Activated CD4-positive, alpha-beta memory T cell treated with anti-CD3 and anti-CD28 coated beads, Interleukin-2, amount 10 ng/mL, durations not matched to agents 7 days and 5 days (primary cell): ENCODE measurements at places on chromosomes 12 and 14.

DNA sequence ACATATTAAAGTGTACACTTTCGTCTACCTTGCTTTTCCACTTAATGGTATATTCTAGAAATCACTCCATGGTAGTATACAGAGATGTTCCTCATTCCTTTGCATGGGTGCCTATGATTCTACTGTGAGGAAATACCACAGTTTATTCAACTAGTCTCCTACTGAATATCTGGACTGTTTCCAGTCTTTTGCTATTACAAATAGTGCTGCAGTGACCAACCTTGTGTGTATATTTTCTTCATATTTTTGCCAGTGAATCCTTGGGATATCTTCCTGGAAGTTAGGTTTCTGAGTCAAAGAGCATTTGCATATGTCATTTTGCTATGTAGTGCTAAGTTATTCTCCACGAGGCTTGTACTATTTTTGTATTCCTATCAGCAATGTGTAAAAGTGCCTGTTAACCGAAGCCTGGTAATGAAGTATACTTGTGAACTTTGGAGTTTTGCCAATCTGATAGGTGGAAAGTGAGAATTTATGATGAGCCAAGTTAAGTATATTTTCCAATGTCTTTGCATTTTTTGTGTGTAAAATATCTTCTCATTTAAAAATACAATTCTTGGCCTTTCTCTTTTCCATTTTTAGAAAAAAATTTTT is 31.3 kb upstream of the TMEM263 start:
- no peaks in the 10 kb centered on the region for H3K4me1 ChIP-seq
- DNase-seq = no peak
- H3K27ac ChIP-seq = no peak overlapping the region

GRCh38 chr12:32005496-32006125 is 46.4 kb downstream of the RESF1 start:
- no peaks in the 10 kb centered on the region for H3K4me1 ChIP-seq
- no peaks in the 10 kb centered on the region for H3K27me3 ChIP-seq
- no peak overlapping the region for H3K27ac ChIP-seq
- H3K36me3 ChIP-seq = peaks cover 23% of the 10 kb centered on the region
- DNase-seq = no peak

- no peak overlapping the region for H3K4me3 ChIP-seq
- H3K27ac ChIP-seq = no peak overlapping the region
- DNase-seq = no peak
- no peaks in the 10 kb centered on the region for H3K4me1 ChIP-seq
- H3K27me3 ChIP-seq = no peaks in the 10 kb centered on the region
Measured at GRCh38 chr12:77734214-77734883, 96.3 kb upstream of the NAV3 start.

GRCh38 chr14:90842726-90843125 is 26.5 kb upstream of the TTC7B start:
- H3K27ac ChIP-seq = no peak overlapping the region
- H3K4me3 ChIP-seq = no peak overlapping the region
- no peaks in the 10 kb centered on the region for H3K27me3 ChIP-seq
- peaks cover 11% of the 10 kb centered on the region for H3K4me1 ChIP-seq
- peaks cover 6% of the 10 kb centered on the region for H3K36me3 ChIP-seq
- peak; percentile 12 for DNase-seq

DNA sequence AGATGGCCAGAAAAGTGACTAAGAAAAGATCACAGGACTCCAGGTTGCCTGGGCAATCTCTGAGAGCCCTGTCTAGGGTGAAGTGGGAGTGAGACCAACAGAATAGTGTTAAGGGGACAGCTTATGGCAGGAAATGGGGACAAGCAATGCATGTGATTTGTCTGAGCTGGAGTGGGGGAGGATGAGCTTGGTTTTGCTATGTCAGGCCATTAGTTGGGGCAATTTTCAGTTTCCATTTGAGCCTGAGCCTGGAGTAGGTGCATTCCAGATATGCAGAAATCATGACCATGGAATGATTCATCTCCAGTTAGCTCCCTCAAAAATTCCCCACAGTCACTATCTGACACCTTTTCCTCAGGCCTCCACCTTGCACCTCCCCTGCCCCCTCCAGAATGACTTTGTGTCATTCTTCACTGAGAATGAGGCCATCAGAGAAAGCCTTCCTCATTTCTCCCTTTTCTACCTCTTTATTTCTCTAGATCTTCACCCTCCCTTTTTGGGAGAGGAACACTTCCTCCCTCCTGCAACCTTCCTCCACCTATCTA is 150.9 kb upstream of the PLEKHG7 start:
- H3K36me3 ChIP-seq = peaks cover 12% of the 10 kb centered on the region
- no peaks in the 10 kb centered on the region for H3K27me3 ChIP-seq
- peaks cover 26% of the 10 kb centered on the region for H3K4me1 ChIP-seq

- H3K27ac ChIP-seq = no peak overlapping the region
- H3K4me1 ChIP-seq = no peaks in the 10 kb centered on the region
- H3K4me3 ChIP-seq = no peak overlapping the region
- DNase-seq = no peak
Measured at GRCh38 chr12:94889445-94890210, 113.9 kb downstream of the NDUFA12 start.

GRCh38 chr12:62251609-62251958 is 8.6 kb upstream of the USP15 start:
- peak overlapping the region; percentile 30 for H3K4me3 ChIP-seq
- DNase-seq = no peak
- peaks cover 30% of the 10 kb centered on the region for H3K4me1 ChIP-seq
- peak overlapping the region; percentile 94 for H3K27ac ChIP-seq

GRCh38 chr12:118038137-118038536 is 21.6 kb downstream of the RFC5 start:
- H3K27me3 ChIP-seq = no peaks in the 10 kb centered on the region
- peaks cover 37% of the 10 kb centered on the region for H3K4me1 ChIP-seq
- no peak overlapping the region for H3K27ac ChIP-seq
- H3K36me3 ChIP-seq = peaks cover 80% of the 10 kb centered on the region

DNA sequence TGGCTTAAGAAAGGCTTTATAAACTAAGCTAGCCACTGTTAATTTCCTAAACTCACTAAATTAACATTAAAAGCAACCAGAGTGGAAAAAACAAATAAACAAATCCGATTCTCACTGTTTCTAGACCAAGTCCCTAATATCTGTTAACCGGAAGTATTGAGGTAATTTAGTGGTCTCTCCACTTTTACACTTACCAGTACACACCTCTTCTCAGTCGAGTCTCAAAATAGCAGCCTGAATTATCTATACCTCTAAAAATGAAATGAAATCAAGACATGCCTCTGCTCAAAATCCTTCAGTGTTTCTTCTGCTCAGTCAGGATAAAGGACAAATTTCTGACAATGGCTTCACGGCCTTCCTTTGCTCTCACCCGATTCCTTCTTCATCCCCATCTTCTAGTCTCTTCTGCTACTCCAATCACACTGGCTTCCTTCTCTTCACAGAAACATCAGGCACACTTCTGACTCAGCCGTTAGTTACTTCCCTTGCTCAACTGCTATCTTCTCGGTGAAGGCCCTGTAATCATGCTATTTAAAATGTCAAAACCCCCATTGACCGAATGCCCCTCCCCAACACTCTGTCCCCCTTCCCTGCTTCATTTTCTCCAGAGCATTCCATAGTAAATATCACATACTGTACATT is 161.3 kb downstream of the KITLG start:
- no peaks in the 10 kb centered on the region for H3K4me1 ChIP-seq
- no peaks in the 10 kb centered on the region for H3K36me3 ChIP-seq
- DNase-seq = no peak
- no peak overlapping the region for H3K4me3 ChIP-seq
- no peak overlapping the region for H3K27ac ChIP-seq

DNA sequence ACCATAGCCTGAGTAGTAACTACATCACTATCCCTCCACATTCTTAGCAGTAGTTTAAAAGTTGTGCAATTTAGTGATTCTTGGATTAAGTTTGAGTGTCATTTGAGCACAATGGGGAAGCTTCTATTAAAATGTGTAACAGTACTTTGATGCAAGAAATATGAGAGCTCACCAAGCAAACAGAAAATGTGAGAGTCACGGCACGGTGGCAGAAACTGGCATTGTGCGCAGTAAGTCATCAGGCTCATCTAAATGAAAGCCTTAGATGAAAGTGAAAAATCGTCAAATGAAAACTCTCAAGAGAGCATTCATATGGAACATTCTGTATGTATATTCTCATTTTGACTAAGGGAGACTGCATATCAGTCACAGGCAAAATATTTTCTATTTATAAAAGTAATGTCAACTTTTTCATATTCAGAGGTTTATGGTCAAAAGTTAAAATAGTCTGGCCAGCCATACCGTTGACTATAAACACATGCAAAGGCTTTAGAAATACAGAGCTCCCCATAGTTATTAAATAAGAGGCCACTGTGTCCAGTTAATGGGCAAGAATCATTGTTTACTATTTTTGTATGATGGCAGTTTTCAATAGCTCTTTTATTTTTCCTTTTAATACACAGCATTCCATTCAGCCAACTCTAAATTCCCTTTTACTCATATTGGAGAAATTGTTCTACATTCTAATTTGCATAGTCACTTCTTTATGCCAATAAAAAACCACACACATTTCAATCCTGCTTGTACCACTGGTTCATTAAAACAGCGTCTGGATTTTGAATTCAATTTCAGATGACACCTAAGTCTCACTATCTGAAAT is 167.9 kb downstream of the PRKD1 start:
- DNase-seq = no peak
- no peak overlapping the region for H3K4me3 ChIP-seq
- H3K27me3 ChIP-seq = no peaks in the 10 kb centered on the region
- no peaks in the 10 kb centered on the region for H3K4me1 ChIP-seq
- H3K27ac ChIP-seq = no peak overlapping the region
- H3K36me3 ChIP-seq = no peaks in the 10 kb centered on the region

DNA sequence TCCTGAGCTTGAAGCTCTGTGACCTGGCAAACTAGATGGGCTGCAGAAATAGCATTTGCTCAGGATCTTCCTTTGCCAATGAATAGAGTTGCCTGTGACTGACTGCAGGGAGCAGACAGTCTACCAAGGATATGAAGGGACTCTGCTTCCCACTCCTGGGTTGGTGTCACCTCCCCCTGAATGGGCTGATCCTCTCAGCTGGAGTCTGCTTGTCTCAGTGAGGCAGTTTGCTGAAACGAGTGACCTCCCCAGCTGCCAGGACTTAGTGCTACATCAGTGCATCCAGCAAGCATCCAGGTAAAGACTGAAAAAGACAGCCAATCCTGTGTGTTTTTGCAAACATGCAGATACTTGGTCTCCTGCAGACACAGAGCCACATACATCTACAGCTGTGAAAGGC is 28.5 kb downstream of the PAH start:
- H3K27ac ChIP-seq = no peak overlapping the region
- no peak for DNase-seq
- H3K4me3 ChIP-seq = no peak overlapping the region
- no peaks in the 10 kb centered on the region for H3K27me3 ChIP-seq
- H3K36me3 ChIP-seq = no peaks in the 10 kb centered on the region

DNA sequence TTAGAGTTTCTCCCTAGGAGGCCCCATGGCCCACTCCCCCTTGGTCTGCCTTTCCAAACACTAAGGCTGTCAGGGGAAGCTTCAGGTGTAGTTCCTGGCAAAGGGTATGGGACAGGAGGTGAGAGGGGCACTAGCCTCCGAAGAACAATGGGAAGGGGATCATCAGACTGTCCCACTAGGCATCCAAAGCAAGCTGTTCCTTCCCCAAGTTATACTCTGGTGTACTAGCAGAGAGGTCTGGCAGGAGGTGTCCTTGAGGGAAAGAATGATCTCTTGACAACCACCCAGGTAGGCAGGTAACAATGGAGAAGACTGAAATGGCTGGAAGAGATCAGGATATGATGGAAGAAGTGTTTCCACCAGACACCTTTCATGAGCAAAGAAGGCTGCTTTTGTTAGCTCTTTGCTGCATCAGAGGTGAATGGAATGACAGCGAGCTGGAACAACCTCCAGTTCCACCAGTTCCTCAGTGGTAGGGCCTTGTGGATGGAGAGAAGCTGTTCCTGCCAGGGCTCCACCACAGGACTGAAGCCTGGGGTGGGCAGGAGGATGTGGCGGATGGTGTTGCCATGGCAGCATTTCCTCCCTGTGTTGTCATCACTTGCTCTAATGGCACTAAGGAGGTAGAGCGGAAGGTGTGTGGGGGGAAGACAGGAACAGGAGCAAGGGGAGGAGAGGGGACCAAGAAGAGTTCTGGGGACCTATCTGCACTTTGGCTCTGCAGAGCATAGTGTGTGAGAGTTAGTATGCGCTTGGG is 2.3 kb upstream of the AGAP2 start:
- H3K27ac ChIP-seq = peak overlapping the region; percentile 89
- peaks cover 58% of the 10 kb centered on the region for H3K4me1 ChIP-seq
- peaks cover 32% of the 10 kb centered on the region for H3K36me3 ChIP-seq
- H3K27me3 ChIP-seq = no peaks in the 10 kb centered on the region

GRCh38 chr14:52987042-52987441 is 36.2 kb upstream of the FERMT2 start:
- no peaks in the 10 kb centered on the region for H3K36me3 ChIP-seq
- no peak for DNase-seq
- no peak overlapping the region for H3K4me3 ChIP-seq
- H3K27me3 ChIP-seq = peaks cover 8% of the 10 kb centered on the region

- H3K36me3 ChIP-seq = no peaks in the 10 kb centered on the region
- DNase-seq = no peak
- no peaks in the 10 kb centered on the region for H3K27me3 ChIP-seq
- H3K4me3 ChIP-seq = no peak overlapping the region
Measured at GRCh38 chr12:123058481-123058880, 78.0 kb downstream of the ARL6IP4 start.

DNA sequence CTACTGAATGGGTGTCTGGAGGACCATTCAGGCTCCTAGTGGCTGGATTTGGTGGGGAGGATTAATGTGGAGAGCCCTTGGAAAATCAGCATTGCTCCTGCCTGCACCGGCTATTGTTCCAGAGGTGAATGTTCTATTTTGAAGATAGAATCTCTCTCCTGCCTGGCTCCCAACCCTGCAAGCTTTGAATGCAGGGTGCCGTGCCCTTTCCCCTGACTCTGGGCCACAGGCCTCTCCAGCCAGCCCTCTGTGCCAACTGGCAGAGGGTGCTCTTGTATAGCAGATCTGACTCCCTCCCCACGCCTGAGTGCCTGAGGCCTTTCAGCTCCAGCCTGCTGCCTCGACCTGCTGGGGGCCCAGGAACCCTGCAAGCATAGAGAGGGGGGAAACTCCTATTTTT is 106.8 kb downstream of the TMEM260 start:
- H3K27me3 ChIP-seq = no peaks in the 10 kb centered on the region
- H3K27ac ChIP-seq = no peak overlapping the region
- H3K4me3 ChIP-seq = no peak overlapping the region
- H3K4me1 ChIP-seq = no peaks in the 10 kb centered on the region
- DNase-seq = no peak
- H3K36me3 ChIP-seq = no peaks in the 10 kb centered on the region

GRCh38 chr14:82694820-82695219 is 1161.2 kb upstream of the SEL1L start:
- H3K27me3 ChIP-seq = no peaks in the 10 kb centered on the region
- H3K27ac ChIP-seq = no peak overlapping the region
- H3K4me1 ChIP-seq = no peaks in the 10 kb centered on the region
- no peaks in the 10 kb centered on the region for H3K36me3 ChIP-seq
- no peak for DNase-seq

- DNase-seq = no peak
- H3K4me3 ChIP-seq = no peak overlapping the region
- H3K36me3 ChIP-seq = no peaks in the 10 kb centered on the region
- H3K27me3 ChIP-seq = no peaks in the 10 kb centered on the region
- no peaks in the 10 kb centered on the region for H3K4me1 ChIP-seq
- H3K27ac ChIP-seq = no peak overlapping the region
Measured at GRCh38 chr12:10889226-10889625, 5.2 kb upstream of the PRH1 start.
